ENCODE measurements at places on chromosomes 12 and 14. TPM values are rescaled to one million over a fixed set of nuclear protein-coding genes. Genes with fewer than 3 reads are reported as not detected.
A peak's percentile ranks its signal among the peaks of the same experiment; 100 is the strongest.

DNA sequence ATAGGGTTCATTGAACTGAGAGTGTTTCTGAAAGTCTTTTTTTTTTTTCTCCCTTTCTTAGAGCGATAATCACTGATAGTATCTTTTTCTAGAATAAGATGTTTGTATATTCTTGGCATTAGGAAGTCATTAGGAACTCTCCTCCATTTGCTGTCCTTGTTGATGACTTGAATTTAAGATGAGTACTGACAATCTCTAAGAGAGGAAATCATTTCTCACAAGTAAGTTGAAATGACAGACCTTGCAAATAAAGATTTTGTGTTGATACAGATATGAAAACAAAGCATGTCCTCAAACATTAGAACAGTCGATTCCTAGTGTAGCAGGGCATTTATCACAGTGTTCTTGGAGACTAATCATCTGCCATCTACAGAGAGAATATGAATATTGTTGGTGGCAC lies 458.4 kb upstream of the SYT1 start:
- no peak for DNase-seq

- no peak for DNase-seq
Measured at GRCh38 chr12:27186022-27186839, 57.9 kb upstream of the STK38L start.

- DNase-seq = peak; percentile 16
Measured at GRCh38 chr14:94412671-94413638, 24.6 kb upstream of the SERPINA1 start.

DNA sequence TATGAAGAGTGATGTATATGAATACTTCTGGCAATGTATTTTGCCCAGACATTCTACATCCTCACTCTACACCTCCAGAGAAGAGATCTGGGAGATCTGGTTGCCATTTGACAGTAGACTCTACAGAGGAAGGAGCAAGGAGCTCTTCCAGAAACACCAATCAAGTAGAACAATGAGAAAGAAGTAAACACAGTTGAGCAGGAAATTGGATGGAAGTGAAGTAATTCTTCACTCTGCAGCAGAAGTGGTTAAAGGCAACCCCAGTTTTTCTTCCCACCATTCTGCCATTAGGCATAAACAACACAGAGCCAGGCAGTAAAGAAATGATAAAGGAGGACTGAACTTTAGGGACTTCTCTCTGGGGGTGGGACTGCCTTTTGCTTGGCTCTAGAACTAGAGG lies 48.5 kb upstream of the PRICKLE1 start:
- DNase-seq = no peak

- DNase-seq = no peak
Measured at GRCh38 chr14:20412411-20412810, 890 bp downstream of the TEP1 start.

GRCh38 chr12:76939701-76940100 lies 60.9 kb upstream of the CSRP2 start:
- no peak for DNase-seq

DNA sequence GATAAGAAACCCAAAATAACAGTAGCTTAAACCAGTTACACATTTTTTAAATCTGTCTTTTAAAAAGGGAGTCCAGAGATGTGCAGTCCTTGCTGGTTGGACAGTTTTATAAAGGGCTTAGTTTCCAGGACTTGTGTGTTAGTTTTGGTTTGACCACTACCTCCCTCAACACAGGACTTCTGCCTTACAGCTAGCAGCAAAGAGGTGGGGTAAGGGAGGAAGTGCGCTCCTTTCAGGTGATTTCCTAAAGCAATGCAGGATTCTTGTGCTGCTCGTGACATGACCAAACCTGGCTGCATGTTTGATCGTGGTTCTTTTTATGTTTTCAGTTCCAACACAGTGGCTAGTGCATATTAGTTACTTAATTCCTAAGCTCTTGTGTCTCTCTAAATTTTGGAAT lies 266.2 kb downstream of the TMTC2 start:
- DNase-seq = no peak

DNA sequence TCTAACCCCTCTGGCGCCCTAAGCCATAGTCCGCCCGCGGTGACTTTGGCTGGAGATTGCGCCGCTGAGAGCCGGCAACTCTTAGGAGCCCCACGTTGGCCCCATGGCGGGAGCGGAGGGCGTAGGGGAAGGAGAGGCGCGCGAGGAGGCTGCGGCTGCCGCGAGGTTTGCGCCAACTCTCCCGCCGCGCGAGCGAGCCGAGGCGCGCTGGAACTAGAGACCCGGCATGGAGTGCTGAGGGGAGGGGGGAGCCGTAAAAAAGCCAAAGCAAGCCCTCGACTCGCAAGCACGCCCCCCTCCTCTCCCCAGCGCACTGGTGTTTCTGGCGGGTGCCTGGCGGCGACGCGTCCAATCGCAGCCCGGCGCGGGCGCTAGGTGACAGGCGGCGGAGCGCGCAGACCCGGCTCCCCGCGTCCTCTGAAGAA lies at the start of gene SYT10:
TSS of gene SYT10 (minus strand) at position 233 of the 425 bp plus-strand sequence. CDS start 297 bp downstream, outside the sequence.
- peak; percentile 88 for DNase-seq

GRCh38 chr14:31025367-31026076 lies at the start of gene AP4S1:
Gene AP4S1, plus strand, starts transcription at chr14:31025649. Its CDS starts 40,548 bp downstream, at chr14:31066197.
- peak; percentile 75 for DNase-seq

DNA sequence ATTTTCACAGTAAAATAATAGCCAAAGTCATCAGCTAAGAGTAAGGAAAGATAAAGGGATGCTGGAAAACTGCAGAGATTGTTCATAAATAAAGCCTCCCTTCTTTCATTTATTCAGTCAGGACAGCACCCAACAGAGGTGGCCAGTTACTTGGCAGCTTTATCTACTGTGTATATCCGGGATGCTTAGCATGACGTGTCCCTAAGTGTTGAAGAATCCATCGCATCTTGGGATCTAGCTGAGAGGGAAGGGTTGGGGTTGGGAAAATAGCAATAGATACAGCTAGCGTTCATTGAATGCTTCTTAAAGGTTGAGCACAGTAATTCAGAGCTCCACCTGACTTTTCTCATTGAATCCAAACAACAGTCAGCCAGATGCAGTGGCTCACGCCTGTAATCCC lies 5.6 kb upstream of the ERBB3 start:
- DNase-seq = no peak

DNA sequence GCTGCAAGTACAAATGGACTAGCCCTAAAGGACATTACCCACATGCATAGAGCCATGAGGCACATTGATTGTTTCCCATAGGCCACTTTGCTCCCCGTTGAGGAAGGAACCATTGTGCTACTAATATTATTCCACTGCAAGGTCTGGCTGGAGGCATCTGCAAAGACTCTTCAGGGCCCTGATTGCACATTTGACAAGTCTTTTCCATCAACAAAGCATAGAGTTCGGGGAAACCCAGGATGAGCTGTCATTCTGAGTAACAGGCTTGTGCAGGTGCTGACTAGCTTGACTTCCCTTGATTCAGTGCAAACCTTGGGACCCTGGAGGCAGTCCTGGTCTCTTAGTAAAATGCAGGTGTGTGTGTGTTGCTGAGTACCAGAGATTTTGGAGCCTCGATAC lies 73.8 kb downstream of the SUSD6 start:
- DNase-seq = no peak

DNA sequence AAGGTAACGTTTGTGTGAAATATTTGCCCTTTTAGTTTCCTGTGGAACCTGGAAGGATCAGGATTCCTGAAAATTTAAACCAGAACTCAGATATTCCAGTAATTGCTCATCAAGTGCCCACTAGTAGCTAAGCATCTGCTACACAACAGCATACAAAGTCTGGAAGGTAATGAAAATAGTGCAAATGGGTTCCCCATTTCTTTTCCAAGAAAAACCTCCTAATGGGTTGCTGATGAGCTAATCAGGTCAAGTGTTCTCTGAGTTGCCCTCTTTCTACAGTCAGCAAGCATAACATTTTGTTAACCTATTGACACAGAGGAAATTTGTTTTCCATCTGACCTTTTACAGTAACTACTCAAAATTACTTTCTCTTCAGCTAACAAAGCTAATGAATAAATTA lies 83.6 kb upstream of the PMCH start:
- no peak for DNase-seq

- no peak for DNase-seq
Measured at GRCh38 chr14:85909581-85909980, 379.6 kb downstream of the FLRT2 start.

GRCh38 chr14:58395812-58396788 lies at the start of gene TOMM20L:
Gene TOMM20L, plus strand, starts transcription at chr14:58395930. Its CDS starts 28 bp downstream, at chr14:58395958.
- peak; percentile 95 for DNase-seq

- no peak for DNase-seq
Measured at GRCh38 chr14:32230695-32231280, 27.7 kb upstream of the RNU6-8 start.

DNA sequence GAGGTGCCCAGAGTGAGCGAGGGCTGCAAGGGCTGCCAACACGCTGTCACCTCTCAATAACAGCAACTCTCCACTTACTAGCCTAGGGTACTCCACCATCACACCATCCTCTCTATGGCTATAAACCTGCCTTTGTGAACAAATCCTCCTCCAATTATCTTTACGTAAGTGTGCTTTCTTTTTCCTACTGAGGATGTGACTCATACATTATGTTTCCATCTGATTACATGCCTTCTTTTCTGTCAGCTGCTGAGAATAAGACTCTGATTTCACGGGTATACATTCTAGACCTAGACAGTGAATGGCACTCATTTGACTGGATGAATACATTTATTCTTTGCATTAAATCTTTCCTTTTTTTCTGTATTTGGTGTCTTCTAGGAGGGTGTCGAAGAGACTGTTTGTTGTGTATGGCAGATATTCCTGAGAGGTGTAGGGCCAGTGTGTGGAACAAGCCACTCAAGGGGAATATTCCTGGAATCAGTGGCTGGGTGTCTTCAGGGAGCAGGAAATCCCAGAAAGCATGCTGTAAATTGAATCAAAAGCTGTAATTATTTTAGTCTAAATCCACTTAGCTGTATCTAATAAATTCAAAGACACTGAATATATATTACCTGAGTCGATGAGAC lies 327.3 kb upstream of the TMTC1 start:
- DNase-seq = no peak

GRCh38 chr12:97229004-97229403 lies 233.6 kb upstream of the RMST start:
- no peak for DNase-seq

DNA sequence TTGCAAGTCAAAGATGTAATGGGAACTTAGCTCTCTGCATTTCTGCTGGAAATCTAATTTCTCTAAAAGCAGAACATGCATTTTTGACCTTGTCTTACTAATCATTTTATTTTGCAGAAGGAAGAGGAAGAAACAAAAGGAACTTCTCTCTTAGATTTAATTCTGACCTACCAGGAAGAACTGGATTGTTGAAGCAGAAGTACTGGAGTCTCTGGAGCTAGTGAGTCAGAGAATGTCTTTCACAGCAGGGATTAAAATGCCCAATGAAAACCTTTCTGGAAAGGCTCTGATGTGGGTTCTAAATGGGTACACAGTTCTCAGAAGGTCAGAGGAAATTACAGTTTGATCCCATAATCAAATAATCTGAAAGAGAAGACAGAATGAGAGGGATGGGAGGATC lies 70.8 kb upstream of the GNG2 start:
- DNase-seq = no peak

DNA sequence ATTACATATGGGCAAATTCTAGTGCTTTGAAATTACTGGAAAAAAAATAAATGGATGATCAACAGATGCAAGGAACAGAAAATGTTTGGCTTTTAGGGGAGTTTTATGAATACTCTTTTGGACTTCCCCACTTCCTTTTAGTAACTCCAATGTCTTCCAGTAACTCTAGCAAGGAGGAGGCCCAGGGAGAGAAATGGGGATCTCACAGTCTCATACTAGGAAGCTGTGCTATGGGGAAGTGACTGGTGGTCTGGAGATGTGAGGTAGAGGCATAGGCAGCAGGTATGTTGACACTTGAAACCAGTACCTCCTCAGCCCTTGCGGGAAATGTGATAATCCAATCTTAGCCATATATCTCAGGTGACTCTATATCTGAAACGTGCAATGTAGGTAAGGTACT lies 68.1 kb downstream of the CRADD start:
- no peak for DNase-seq

GRCh38 chr12:115251727-115252126 lies 567.8 kb upstream of the TBX3 start:
- DNase-seq = no peak

DNA sequence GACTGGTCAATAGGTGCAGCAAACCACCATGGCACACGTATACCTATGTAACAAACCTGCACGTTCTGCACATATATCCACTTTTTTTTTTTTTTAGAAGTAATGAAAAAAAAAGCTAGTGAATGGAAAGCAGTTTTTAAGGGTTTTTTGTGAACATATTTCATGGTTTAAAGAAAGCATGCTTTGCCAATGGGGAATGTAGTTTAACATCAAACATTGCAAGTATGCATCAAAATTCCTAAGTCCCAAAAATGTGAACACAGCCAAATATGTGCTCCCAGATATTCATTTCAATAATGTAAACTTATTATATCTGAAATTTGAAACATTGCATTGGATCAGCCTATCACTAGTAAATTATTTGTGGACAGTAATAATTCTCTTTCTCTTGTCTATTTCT lies 710.4 kb upstream of the FLRT2 start:
- DNase-seq = no peak

DNA sequence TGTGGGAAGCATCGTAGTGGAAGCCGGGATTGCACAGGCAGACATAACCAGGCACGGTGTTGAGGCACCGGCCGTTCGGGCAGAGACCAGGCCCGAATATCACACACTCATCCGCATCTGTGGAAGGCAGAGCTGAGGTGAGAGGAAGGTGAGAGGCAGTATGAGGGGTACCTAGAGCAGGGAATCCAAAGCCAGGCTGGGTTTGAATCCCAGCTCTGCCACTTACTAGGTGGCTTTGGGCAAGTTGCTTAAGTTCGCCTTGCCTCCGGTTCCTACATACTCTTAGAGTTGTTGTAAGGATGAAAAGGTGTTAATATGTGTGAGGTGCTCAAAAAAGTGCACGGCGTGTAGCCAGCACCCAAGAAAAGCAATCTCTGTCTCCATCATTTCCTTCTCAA lies 10.4 kb downstream of the ISCA2 start:
- DNase-seq = no peak

Gene EML5
- total RNA-seq = 0.38 TPM

Gene GSC
- total RNA-seq = 55.8 TPM

Gene PZP
- not detected for total RNA-seq

Gene SYT10
- 0.92 TPM for total RNA-seq

Gene PCK2
- 73.7 TPM for total RNA-seq

Gene CCDC38
- not detected for total RNA-seq

Gene HSPA2
- total RNA-seq = 21.4 TPM

All from H7 (cell line).